ENCODE measurements at places on chromosomes 16 and 17.
A peak's percentile ranks its signal among the peaks of the same experiment; 100 is the strongest.

- no peak for DNase-seq
Observed at GRCh38 chr16:64098451-64098850, 1023.4 kb downstream of the CDH11 start.

- no peak for DNase-seq
Observed at GRCh38 chr17:82845163-82845807, 5.5 kb upstream of the ZNF750 start.

- DNase-seq = no peak
Observed at GRCh38 chr17:6120351-6120750, 50.2 kb downstream of the WSCD1 start.

- no peak for DNase-seq
Observed at GRCh38 chr16:54317101-54317611, 30.6 kb upstream of the IRX3 start.

GRCh38 chr16:83515395-83515794, 292.4 kb upstream of the HSBP1 start:
- DNase-seq = no peak

DNA sequence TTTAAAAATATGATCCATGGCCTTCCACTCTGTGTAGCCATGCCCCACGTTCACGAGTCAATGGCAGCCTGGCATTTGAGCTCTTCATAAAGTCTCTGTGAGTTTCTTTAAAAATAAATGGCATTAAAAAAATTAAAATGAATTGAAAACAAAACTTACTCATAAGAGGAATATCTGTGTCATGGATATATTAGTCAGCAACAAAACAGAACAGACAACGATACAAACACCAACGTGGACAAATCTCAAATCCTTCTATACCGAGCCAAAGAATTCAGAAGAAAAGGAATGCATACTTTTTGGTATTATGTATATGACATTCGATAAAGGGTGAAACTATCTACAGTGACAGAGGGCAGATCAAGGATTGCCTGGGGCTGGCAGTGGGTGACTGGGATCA, 8.2 kb upstream of the CMIP start:
- DNase-seq = no peak

GRCh38 chr17:78390241-78391050, 12.0 kb downstream of the PGS1 start:
- DNase-seq = no peak

DNA sequence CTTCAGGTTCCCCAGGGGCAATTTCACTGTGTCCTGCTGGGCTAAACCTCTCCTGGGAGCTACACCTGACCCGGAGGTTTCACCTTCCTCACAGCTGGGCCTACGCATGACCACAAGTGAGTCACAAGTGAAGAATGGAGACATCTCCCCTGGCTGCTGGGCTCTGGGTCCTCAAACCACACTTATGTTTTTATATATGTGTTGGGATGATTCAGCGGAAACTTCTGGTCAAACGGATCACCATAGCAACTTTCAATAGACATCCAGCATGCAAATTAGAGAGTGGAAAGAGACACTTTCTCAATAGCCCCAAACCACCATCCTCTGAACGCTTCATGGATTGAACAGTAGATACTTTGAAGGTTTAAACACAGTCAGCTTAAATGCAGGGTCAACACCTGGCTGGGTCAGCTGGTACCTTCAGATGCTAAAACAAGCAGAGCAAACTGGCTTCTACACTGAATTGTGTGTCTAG, 28.0 kb upstream of the MAF start:
- peak; percentile 25 for DNase-seq

GRCh38 chr16:2459647-2460390, at the start of gene TEDC2:
TSS of gene TEDC2 (plus strand) at chr16:2460109. CDS start at chr16:2460145, 36 bp downstream.
- peak; percentile 96 for DNase-seq

GRCh38 chr16:89716916-89717687, 3.6 kb downstream of the VPS9D1 start:
- no peak for DNase-seq

- no peak for DNase-seq
Observed at GRCh38 chr17:75917917-75918445, 13.3 kb upstream of the MRPL38 start.

DNA sequence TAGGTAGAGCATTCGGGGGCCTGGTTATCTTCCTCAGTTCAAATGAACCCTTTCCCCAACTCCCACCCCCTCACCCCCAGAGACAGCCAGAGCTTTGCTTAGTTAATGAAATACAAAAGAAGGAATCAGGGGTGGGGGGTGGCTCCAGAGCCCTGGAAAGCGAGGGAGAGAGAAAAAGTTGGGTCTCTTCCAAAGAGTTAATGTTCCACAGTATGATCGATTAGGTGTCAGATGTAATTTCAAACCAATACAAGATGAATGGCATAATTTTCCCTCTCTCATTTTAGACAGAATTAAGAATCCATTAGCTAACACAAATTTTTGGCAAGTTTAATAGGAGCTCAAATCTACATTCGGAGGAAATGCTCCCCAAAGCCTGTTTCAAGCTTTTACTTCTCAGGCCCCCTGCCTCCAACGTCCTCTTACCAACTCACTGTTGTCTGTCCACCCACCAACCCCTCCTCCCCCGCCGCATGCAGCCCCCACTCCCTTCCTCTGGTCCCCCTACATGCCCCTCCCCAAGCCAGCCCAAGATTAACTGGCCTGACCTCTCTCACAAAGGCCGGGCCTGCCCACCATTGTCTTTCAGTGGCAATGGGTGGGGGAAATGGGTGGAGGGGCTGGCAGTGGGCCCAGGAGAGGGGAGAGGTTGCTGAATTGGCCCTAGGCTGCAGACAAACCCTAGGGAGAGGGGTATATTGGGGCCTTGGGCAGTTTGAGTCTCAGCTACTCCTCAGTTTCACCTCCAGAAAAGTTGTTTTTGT, 28.2 kb downstream of the NEUROD2 start:
- no peak for DNase-seq

DNA sequence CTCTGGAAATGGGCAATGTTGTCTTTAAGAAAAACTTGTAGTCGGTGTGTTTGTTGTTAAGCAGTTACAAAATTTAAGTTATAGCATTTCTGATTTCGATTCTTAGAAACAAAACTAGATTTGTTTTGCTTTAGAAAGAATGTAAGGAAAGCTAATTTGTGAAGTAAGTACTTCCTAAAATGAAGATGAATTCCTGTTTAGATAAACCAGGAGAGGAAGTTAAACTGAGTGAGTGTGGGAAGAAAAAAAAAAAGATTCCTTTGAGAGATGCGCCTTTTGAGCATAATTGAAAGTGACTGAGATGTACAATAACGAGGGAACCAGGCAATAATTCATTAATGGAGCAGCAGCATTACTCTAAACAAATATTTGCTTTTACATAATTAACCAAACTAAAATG, 52.4 kb upstream of the ALOX12 start:
- DNase-seq = no peak

- DNase-seq = peak; percentile 6
Observed at GRCh38 chr17:69335058-69335457, 8.1 kb upstream of the ABCA5 start.

DNA sequence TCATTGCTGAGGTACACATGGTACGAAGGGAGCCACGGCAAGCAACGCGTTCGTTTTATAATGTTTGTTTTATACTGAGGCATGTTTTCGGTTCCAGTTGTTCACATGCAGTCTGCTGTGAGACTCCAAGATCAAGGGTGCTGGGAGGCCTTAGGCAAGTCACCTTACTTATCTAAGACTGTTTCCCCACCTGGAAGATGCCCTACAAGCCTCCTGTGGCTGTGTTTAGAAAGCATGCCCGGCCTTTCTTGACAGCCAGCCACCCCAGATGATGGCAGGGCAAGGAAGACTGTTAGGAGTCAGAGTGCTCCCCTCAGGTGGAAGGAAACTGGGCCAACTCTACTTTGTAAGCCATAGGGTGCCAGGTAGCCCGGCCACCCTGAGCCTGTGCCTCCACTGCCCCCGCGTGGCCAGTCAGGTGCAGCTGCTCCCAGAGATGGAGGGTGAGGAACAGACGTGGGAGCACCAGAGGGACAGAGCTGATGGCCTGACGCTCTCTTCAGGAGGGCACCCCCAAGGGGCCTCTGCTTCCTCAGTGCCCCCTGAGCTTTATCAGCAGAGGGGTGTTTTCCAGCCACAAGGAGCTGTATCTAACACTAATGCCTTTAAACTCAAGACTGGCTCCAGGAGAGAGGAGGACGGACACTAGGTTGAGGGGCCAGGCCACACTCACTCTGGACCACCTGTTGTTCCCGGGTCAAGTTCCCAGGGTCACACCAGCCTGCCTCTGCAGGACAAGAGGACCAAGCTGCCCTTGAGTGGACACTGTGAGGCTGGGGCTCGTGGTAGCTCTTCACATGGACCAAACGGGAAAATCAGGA, 5.4 kb downstream of the NAT9 start:
- DNase-seq = peak; percentile 56

- DNase-seq = no peak
Observed at GRCh38 chr16:12470311-12471229, 333.1 kb downstream of the CPPED1 start.

GRCh38 chr16:27660507-27660906, 110.6 kb downstream of the KATNIP start:
- no peak for DNase-seq

- DNase-seq = peak; percentile 49
Observed at GRCh38 chr16:85751698-85752501, 1.0 kb upstream of the C16orf74 start.

DNA sequence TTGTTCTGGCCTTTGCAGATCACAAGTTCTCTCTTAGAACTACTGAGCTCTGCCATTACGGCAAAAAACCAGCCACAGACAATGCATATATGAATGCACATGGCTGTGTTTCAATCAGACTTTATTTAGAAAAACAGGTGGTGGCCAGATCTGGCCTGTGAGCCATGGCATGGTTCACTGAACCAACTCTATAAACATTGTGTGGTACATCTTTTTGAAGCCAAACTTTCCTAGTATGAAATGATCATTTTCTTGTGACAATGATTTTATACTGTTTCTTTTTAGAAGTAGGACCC, 65.9 kb upstream of the AMZ2 start:
- peak; percentile 73 for DNase-seq

DNA sequence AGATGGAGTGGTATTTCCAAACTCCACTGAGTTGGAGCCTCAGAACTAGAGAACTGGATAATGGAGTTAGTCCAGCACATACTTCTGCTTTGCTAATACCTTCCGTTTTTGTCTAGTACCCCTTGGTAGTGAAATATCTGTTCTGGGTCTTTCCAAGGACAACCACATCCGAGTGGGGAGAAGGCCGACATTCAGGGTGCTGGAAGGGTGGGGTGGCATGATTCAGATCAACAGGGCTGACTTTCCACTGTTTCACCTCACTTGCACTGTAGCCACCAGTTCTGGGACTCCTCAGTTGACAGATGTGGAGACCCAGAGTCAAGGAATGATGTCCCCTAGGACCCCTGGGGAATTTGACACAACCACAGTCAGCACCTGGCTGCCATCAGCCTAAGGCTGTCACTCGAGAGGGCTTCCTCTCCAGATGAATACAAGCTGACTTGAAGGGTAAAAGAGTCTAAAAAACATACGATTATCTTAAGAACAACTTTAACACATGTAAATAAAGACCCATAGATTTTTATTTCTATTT, 84.8 kb upstream of the HNF1B start:
- peak; percentile 64 for DNase-seq

- DNase-seq = no peak
Observed at GRCh38 chr17:13600475-13601321, 1.0 kb downstream of the HS3ST3A1 start.

- DNase-seq = no peak
Observed at GRCh38 chr16:7304279-7304678, 28.4 kb upstream of the RBFOX1 start.

DNA sequence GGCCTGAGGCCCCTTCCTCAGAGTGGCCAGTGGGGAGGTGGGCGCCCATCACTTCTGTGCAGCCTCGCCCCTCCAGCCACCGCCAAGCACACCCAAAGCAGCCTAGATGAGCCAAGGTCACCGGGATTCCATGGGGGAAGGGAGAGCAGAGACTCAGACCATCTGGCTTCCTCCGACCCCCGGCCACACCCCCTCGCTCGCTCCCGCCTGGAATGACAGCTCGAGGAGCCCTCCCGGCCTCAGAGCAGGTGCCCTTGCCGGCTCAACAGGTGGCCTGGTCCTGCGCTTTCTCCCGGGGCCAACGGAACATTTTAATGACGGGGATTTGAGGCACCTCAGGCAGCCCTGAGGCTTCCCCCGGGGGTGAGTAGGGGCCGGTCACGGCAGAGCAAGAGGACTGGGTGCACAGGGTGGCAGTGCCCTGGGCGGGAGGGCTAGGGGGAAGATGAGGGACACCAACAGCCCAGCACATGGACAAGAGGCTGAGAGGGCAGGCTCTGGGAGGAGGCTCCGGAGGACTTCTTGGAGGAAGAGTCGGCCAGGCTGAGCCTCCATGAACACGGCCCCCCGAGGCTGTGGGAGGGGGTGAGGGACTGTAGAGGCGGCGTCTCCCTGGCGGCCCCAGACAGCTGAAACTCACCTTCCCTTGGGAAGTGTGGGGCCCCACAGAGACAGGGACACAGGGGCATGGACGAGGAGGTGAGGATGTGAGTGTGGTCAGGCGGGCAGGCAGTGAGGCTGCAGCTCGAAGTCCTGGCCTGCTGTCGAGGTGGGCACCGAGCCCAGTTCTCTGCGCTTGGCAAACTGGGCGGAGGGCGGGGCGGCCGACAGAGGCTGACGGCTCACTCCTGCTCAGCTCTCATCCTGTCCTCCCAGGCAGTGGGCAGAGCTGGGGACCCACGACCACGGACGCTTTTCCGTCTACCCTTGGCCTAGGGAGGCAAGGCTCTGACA, 12.5 kb upstream of the C1QTNF8 start:
- DNase-seq = no peak

- no peak for DNase-seq
Observed at GRCh38 chr17:2034157-2034556, 4.2 kb downstream of the DPH1 start.

DNA sequence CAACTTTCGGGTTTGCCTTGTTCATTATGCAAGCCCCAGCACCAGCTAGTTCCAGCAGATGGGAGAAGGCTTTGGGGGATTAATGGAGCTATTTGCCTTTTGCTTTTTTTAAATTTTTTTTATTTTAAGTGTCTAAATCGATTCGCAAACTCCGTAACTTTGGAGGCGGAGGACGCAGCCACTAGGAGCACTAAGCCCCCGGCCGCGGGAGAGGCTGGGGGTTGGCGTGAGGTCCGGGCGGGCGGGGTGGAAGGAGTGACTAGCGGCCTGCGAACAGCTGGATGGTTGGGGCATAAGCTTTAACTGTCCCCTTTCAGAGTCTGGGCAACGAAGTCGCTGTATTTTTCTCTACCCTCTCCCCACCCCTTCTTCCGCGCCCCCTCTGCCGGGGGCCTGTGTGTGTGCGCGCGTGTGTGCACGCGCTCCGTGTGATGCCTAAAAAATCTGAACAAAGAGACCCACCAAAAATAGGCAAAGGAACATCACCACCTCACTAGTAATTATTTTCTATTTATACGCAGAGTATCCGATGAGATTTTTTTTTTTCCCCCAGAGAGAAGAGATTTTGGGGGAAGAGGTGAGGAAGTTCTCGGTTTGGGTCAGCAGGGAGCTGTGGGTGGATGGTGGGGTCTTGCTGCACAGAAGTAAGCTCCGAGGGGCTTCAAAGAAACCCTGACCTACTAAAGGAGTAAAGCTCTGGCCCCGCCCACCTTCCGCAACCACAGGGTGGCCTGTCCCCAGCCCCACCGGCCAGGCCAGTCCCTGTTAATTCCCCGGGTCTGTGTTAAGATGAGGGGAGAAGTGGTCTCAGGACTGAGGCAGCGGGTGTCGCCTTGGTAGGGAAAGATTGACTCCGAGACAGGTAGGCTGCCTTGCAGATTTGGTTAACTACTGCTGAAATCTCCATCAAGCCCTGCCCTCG, 2.3 kb downstream of the SHISA9 start:
- no peak for DNase-seq

All from GM06990 (cell line).